ENCODE measurements at places on chromosomes 7 and 10.

DNA sequence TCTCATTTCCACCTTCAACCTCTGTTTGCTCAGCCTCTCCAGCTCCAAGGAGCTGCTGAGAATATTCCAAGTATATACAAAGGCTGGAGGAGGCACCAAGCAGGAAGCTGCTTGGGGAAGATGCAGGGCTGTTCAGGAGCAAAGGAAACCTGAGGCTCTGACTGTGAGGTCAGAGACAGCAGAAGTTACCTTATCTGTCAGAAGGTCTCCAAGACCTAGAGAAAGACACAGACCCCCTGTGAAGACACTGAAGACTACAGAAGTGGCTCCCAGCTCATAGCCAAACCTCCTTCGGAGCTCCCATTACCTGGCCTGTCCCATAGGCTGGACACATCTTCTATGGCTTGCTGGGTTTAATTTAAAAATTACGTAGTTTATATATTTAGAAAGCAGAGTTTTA is 53.2 kb downstream of the PKD1L1 start:
- DNase-seq = no peak

GRCh38 chr7:155457544-155458110 is 302 bp upstream of the EN2 start:
- DNase-seq = no peak

DNA sequence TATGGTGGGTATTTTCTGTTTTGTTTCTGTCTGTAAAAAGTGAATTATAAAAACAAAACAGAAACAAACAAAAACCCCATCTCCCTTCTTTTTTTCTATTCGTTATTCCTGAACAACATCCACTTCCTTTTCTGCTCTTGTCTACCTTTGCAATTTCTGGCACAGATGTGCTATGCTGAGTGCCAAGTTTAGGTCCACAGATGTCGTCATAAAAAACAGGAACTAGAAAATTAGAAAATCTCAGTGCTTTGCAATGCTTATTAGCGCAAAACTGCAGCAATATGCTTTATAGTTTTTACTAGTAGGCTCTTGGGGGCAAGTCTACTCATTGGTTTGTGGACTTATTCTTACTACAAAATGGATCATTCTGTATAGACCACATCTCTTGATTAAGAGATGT is 94.2 kb upstream of the PRKCQ start:
- DNase-seq = no peak

DNA sequence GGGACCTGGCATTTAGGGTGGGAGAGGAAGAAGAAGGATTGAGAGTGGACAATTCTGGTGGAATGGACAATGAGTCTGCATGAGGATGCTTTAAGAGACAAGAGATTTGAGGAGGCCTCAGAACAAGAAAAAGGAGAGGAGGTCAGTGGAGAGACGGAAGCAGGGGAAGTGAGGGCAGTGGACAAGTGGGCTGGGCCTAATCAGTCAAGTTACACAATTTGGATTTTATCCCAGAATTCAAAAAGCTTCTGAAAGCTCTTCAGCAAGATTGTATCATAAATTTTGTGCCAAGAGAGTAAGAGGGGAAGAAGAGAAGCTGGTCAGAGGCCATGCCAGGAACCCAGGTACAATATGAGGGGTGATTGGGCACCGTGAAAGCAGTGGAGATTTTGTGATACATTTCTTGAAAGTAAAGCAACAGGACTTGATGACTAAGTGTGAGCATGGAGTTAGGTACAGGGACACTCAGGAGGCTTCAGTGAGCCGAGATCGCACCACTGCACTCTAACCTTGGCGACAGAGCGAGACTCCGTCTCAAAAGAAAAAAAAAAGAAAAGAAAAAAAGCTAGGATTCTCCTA is 19.3 kb upstream of the TSPAN13 start:
- DNase-seq = no peak

GRCh38 chr7:29569648-29570047 is 6.0 kb downstream of the PRR15 start:
- DNase-seq = no peak

GRCh38 chr10:131870831-131871672 is 29.8 kb upstream of the PPP2R2D start:
- peak; percentile 28 for DNase-seq

DNA sequence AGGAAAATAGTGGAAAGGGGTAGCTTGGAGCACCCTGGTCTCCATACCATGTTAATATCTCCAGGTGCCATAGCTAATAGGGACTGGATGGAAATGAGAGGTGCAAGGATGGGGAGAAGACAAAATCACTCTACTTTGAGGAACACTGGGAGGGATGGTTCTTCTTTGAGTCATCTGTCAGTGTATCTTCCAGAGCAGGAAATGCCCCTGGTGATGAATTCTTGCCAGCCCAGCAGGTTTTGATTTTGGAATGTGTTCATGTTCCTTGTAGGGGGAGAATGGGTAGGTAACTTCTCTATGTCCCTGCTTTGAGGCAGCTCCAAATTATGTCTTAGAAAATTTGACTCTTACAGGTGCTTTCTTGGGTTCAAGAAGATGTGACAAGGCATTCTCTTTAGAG is 177.0 kb upstream of the GLI3 start:
- peak; percentile 23 for DNase-seq

GRCh38 chr7:20107582-20107981 is 109.6 kb downstream of the MACC1 start:
- DNase-seq = no peak

DNA sequence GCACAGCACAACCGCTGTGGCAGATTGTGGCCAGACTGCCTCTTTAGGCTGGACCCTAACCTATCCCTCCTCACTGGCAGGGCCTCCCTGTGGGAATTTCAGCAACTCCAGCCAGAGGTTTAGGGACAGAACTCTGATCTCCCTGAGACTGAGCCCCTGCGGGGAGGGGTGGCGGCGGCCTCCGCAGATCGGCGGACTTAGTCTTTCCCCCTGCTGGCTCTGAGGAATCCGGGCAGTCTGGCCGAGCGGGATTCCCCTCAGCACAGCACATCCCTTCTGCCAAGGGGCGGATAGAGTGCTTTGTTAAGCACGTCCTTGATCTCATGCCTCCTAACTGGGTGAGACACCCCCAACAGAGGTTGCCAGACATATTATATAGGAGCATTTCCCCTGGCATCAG is 224.2 kb upstream of the NPY start:
- DNase-seq = no peak

DNA sequence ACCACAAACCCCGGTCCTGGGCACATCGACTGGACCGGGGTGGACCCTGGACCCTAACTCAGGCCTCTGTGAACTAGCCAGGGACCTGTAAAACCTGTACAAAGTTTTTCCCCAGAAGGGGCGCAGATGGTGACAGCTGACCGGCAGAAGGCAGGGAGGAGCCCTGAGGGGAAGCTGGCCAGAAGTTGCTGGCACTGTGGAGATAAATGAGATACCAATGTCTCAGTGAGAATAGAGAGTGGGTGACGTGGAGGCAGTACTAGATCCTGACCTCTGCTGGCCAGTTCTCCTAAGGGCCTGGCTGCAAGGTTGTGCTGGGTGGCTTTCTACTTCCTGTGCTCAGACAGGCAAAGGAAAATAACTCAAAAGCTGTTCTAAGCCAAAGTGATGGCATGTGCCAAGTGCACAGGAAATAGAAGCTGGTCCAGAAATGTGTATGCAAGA is 10.6 kb upstream of the TSPAN14 start:
- DNase-seq = no peak

GRCh38 chr10:47024399-47025252 is 113.4 kb downstream of the PTPN20 start:
- peak; percentile 79 for DNase-seq

- DNase-seq = no peak
Observed at GRCh38 chr7:90430614-90431460, 27.6 kb downstream of the CLDN12 start.

- DNase-seq = peak; percentile 33
Observed at GRCh38 chr7:75642810-75643486, 95.8 kb downstream of the HIP1 start.

- DNase-seq = no peak
Observed at GRCh38 chr10:14698829-14699170, 75.9 kb downstream of the FAM107B start.

DNA sequence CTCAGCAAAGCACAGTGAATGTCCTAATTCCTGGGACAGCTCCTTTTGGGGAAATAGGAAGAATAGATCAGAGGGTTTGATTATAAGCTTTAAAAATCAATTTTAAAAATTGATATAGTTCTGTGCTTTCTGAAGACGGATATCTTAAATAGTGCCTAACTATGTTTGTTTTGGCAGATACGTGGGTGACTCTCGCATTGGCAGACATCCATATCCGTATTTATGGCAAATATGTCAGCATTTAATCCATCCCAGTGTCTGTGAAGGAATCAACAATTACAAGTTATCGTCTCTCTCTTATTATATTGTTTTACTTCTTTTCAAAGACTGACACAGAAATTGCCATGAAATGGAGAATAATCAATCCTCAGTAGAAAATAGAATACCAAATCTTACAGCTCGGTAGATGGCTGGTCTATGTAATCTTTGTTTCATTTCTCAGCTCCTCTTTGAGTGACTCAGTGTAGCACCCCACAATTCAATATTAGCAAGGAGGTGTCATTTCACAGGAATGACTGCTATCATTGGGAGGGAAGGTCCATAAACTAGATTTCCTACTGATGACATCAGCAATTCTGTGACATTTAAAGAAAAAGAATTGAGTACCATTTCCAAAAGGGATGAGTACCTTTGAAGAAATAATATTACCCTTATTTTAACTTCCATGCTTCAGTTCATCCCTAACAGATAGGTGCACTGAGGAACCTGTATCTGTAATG is 186.4 kb upstream of the NFE2L3 start:
- peak; percentile 58 for DNase-seq

- no peak for DNase-seq
Observed at GRCh38 chr7:100017300-100017699, 1.9 kb downstream of the ZKSCAN1 start.

- DNase-seq = peak; percentile 72
Observed at GRCh38 chr10:90968328-90969081, 47.6 kb upstream of the ANKRD1 start.

- DNase-seq = no peak
Observed at GRCh38 chr10:119919826-119920225, 27.3 kb downstream of the SEC23IP start.

DNA sequence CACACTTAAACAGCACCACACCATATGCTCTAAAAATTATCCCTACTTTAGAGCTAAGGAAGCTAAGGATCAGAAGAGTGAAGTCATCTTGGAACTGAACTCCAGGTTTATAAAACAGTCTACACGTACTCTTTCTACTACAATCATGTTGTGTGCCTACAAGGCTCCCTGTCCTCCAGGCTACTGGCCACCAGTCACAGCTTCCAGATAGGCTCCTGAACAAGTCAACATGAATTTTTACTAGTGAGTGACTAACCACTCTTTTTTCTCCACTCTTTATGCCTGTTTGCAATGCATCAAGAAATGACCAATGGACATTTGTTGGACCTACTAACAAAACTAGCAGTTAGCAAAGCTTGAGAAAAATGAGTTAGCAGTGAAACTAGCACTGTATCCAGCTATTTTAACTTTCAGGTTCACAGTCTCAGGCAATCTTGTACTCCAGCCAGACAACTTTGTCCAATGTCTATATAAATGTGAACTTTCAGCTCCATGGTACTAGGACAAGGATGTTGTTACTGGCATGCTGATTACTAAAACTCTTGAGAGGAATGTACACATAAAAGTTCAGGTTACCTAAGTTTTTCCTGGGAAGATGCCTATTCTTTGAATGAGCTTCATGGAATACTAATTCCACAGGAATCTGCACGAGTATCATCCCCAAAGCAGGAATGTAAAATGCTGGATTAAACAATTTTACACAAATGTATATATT is 180.0 kb downstream of the BTAF1 start:
- DNase-seq = no peak

- no peak for DNase-seq
Observed at GRCh38 chr10:24969841-24970281, 17.5 kb upstream of the PRTFDC1 start.

- DNase-seq = no peak
Observed at GRCh38 chr10:1402816-1403507, 334.4 kb downstream of the ADARB2 start.

DNA sequence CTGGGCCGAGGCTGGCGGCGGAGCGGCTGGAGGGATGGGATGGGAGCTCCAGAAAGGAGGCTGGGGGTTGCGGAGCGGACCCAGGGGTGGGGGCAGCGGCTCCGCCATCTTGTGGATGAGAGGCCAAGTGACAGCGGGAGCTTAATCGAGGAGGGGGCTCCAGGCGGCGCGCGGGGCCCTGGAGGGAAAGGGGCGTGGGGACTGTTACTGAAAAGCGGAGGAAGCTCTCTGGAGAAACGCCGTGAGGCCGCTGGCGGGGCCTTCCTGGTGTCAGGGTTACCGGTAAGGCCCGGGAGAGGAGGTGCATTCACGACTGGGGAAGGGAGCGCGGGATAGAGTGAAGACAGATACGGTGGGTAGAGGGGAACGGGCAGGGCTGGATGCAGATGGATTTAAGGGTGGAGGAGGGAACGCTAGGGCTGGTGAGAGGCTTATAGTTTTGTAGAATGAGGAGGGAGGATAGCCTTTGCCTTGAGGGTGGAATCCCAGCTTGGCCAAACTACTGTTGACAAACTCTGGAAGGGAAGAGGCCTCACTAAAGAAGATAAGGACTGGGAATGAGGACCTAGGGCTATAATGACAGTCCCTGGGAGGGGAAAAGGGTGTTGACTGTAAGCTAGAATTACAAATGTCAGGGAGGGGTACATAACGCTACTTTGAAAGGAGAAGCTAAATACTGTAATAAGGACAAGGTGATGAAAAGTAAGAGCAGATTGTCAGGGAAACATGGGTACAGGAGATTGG is 535 bp downstream of the BTRC start:
- DNase-seq = peak; percentile 28

- peak; percentile 25 for DNase-seq
Observed at GRCh38 chr10:48523212-48523819, 81.6 kb downstream of the ARHGAP22 start.

DNA sequence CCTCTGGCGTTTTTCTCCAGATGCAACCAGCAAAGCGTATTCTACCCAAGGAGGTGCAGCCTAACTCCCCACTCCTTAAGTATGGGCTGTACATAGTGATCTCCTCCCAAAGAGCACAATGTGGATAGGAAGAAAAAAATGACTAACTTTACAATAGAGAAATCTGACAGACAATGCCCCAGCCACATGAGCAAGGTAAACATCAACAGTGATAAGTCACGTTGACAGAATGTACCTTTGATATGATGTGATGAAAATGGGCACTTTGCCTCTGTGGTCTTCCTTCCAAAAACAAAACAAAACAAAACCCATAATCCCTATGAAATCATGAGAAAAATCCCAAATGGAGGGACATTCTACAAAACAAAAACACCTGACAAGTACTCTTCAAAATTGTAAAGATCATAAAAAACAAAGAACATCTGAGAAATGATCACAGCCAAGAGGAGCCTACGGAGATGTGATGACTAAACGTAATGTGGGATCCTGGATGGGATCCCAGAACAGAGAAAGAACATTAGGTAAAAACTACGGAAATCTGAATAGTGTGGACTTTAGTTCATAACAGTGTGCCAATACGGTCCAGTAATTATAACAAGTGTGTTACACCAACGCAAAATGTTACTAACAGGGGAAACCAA is 50.6 kb downstream of the ABLIM1 start:
- DNase-seq = no peak

GRCh38 chr10:124043310-124044142 is 49.9 kb downstream of the CHST15 start:
- no peak for DNase-seq

Data from RWPE1 (cell line).